Lung microvascular endothelial cell (primary cell): ENCODE measurements at places on chromosomes 11 and 22.

DNA sequence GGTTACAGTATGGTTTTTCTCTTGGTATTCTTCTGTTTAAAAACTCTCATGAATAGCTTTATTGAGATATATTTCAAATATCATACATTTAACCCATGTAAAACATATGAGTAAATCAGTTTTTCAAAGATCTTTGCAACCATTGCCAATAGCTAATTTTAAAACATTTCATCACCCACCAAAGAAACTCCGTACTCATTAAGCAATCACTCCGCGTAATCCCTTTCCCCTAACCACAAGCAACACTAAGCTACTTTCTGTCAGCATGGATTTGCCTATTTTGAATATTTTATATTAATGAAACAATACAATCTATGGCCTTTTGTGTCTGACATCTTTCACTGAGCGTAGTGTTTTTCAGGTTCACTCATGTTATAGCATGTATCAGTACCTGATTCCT lies 697.9 kb upstream of the ANO5 start:
- DNase-seq: no peak

- no peak for DNase-seq
Observed at GRCh38 chr11:128934351-128934750, 8.3 kb downstream of the TP53AIP1 start.

DNA sequence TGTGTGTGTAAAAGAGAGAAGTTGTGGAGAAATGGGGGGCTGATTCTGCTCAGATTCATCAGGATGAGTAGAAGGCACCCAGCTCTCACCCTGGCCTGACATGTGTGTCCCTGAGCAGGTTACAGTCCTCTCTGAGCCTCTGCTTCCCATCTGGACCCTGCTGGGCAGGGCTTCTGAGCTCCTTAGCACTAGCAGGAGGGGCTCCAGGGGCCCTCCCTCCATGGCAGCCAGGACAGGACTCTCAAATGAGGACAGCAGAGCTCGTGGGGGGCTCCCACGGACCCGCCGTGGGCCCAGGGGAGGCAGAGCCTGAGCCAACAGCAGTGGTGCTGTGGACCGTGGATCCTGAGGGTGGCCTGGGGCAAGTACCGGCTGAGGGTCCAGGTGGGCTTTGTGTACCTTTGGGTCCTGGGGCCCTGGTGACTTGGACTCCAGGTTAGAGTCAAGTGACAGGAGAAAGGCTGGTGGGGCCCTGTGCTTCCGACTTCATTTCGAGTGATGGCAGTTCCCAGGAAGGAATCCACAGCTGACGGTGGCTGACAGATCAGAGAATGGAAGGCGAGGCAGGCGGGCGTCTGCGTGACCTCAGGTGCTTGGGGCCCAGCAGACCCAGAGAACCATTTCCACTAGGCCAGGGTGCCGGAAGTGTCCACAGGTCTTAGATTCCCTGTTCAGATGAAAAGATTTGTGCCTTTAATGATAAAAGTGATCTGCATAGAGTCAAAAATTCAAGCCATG lies 21.9 kb downstream of the NEAT1 start:
- DNase-seq: peak; percentile 39

- DNase-seq: no peak
Observed at GRCh38 chr22:48864748-48865147, 962.9 kb downstream of the BRD1 start.

- peak; percentile 32 for DNase-seq
Observed at GRCh38 chr22:20015971-20016733, 471 bp downstream of the ARVCF start.

- no peak for DNase-seq
Observed at GRCh38 chr11:88511006-88511405, 173.5 kb upstream of the CTSC start.

- no peak for DNase-seq
Observed at GRCh38 chr11:102119997-102120396, 9.8 kb downstream of the YAP1 start.

DNA sequence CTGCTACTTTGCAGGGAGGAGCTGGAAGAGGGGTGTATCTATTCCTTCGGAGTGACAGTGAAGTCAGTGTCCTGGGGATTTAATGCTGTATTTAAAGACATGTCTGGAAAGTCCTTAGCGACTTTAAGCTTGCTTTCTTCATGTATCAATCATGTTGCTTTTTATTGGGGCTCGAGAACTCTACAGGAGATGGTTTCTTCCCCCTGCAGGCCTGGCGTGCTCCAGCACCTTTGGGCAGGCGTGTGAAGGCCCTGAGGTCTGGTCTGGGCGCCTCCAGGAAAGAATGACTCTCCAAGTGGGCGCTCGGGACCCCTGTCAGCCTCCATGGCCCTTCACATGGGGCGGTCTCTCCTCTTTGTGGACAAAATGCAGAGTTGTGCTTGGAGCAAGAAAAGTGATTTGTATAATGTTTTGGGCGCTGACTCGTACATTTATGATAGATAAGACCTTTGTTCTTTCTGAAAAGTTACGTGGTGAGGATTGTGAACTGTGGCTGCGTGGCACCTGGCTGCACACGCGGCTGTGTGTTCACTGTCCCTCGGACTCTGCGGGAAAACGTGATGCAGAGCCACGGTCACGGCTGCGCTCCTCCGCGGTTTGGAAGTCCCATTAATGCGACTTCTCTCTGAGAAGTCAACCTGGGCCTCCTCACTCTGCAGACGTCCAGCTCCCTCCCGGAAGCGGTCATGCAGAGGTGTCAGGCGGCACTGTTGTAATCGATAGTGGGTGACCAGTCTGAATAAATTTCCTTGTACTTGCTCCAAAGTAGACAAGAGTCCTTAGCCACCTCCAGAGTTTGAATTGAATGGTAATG lies 282.5 kb downstream of the TBC1D22A start:
- DNase-seq: no peak

DNA sequence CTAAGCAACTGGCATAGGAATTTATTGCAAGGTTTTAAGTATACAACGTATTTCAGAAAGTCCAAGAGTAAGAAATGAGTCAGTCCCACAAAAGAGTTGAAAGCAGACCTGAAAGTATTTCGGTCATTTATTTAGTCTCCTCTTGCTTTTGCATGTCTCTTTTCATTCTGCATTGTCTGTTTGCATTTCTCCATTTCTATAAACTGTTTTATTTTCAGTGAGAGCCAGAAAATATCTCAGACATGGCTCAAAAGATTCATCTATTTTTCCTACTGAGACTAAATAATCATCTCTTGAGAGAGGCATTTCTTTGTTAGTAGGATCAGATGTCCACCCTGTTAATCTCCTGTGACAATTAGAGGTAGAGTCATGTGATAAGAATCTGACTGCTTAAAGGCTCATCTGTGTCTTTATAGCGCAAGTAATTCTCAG lies 219.1 kb upstream of the CCDC179 start:
- no peak for DNase-seq

GRCh38 chr11:47056261-47056915 lies 119.8 kb downstream of the CSTPP1 start:
- DNase-seq: no peak

DNA sequence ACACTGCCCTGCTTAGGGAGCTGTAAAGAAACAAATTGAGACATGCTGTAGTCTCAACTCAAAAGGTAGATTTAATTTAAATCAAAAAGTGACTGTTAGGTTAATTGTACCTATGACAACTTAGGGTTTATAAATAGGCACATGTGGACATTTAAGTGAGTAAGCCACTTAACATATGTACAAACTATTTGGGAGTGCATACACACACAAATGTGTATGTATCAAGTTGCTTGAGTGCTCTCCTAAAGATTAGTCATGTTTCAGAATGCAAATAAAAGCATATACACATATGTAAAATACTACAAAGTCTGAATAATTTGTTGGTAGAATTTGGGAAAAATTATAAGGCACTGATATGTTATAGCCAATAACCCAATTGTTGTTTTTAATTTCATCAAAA lies 1435.7 kb downstream of the LRRC4C start:
- no peak for DNase-seq

GRCh38 chr11:112793416-112793815 lies 167.8 kb upstream of the NCAM1 start:
- DNase-seq: no peak

DNA sequence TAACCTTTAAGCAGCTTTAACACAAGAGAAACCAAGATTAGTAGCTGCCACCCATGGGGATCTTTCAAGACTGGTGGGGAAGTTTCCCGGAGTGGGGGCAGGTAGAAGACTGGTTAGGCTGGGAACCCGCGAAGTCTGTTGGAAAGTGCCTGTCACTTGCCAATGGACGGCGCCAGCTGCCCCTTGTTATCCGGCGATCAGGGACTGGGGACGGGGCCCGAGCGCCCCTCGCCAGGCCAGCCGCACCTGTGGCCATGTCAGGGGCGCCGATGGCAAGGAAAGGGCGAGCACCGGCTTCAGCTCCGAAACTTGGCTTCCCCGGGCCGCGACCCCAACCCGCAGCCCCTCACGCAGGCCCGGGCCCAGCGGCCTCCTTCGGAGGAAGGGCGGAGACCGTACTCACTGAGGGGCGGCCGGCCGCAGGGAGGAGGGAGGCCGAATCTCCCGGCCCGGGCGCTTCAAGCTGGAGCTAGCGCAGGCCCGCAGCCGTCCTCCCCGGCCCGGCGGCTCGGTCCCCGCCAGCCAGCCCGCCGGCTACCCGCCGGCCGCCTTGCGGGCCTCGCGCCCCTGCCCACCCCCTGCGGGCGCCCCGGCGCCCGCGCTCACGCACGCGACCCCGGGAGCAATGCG lies 539 bp downstream of the EIF4ENIF1 start:
- DNase-seq: peak; percentile 40

- no peak for DNase-seq
Observed at GRCh38 chr22:36955691-36956090, 42.3 kb downstream of the CSF2RB start.

- DNase-seq: no peak
Observed at GRCh38 chr11:9563196-9563730, 10.2 kb upstream of the WEE1 start.

DNA sequence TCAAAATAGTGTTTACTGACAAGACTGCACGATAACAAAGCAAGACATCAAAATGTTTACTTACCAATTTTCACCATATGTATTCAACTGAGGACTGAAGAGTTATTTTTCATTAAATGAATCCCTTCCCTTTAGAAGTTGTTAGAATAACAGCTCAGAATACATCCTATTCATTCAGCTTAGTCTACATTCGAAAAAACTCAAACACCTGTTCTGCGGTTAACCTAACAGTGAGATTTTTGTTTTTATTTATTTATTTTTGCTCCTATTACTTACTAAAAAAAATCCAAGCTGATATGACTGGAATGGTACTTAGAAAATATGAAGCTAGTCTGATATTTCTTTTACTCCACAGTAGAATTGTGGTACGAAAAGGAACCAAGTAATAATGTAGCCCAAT lies 10.0 kb downstream of the KCNA4 start:
- DNase-seq: no peak

GRCh38 chr22:48332438-48333322 lies 1495.0 kb downstream of the BRD1 start:
- DNase-seq: no peak

GRCh38 chr11:47765086-47765485 lies 2.1 kb downstream of the FNBP4 start:
- DNase-seq: no peak

DNA sequence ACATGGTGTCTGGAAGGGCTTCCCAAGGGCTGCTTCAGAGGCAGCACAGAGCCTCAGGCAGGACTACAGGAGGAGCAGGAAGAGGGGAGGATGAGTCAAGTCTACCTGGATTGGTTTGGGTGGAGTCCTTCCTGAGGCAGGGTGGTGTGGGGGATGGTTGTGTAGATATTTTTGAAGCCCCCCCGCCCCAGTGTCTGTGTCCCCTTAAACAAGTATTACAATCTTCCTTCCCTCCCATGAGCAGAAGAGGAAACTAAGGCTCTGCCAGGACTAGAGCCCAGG lies 34.7 kb upstream of the FCHSD2 start:
- DNase-seq: no peak

GRCh38 chr22:40476341-40476740 lies 105.9 kb downstream of the SGSM3 start:
- no peak for DNase-seq

DNA sequence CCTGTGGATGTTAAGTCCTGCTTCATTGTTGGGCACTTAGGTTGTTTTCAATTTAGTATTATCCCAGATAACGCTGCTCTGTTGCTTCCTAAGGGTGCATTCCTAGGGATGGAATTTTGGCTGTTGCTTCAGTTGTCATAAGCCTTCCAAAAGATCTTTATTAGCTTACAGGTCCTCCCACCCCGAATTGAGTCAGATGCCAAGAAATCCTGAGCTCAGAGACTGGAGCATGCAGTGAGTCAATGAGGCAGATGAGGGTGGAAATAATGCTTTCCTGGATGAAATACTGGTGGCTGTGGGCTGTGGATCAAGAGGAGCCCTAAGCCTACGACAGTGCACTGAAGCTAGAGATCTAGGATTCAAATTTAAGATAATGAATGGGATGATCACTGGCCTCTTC lies 10.7 kb upstream of the IL18BP start:
- DNase-seq: no peak

DNA sequence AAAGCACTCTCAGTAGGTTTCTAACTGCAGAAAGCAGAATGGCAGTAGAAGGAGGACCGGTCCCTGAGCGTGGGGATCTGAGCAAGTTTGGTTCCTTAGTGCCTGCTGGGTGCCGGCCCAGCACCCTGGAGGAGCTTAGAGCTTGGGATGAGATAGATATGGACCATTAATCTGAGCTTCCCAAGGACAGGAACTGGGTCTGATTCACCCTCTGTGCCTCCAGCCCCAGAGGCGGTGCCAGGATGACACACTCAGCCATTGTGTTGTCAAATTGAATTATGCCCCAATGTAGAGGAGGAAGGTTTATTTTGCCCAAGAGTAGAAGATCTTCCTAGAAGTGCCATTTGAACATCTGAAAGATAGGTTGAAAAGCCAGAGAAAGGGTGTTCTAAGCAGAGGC lies 4.3 kb downstream of the ZC3H7B start:
- peak; percentile 88 for DNase-seq

DNA sequence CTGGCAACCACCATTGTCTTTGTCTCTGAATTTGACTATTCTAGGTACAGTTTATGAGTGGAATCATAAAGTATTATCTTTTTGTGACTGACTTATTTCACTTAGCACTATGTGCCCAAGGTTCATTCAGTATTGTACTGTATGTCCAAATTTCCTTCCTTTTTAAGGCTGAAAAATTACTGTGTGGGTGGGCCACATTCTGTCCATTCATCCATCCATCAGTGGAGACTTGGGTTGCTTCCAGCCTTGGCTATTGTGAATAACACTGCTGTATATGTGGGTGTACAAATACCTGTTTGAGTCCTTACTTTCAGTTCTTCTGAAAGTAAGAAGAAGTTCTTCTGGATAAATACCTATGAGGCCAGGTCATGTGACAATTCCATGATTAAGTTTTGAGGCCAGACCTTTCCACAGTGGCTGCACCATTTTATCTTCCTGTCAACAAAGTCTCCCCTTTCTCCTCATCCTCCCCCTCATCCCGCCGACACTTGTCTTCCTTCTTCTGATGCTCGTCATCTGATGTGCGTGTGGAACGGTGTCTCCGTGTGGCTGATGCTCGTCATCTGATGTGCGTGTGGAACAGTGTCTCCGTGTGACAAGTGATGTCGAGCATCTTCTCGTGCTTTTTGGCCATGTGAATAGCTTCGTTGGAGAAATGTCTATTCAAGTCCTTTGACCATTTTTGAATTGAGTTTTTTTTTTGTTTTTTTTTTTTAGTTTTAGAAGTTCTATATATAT lies 49.5 kb downstream of the SBF1 start:
- DNase-seq: no peak

GRCh38 chr11:118071416-118072030 lies 5.4 kb upstream of the TMPRSS4 start:
- no peak for DNase-seq

GRCh38 chr22:43277987-43278601 lies 65.1 kb downstream of the SCUBE1 start:
- DNase-seq: no peak
